ENCODE measurements at places on chromosomes 2 and 18.

- no peak for DNase-seq
Observed at GRCh38 chr18:8140841-8141501, 468.3 kb upstream of the RAB12 start.

GRCh38 chr18:57950542-57950941 lies 93.5 kb upstream of the NEDD4L start:
- DNase-seq: no peak

- no peak for DNase-seq
Observed at GRCh38 chr2:113877711-113878598, 11.9 kb upstream of the ACTR3 start.

DNA sequence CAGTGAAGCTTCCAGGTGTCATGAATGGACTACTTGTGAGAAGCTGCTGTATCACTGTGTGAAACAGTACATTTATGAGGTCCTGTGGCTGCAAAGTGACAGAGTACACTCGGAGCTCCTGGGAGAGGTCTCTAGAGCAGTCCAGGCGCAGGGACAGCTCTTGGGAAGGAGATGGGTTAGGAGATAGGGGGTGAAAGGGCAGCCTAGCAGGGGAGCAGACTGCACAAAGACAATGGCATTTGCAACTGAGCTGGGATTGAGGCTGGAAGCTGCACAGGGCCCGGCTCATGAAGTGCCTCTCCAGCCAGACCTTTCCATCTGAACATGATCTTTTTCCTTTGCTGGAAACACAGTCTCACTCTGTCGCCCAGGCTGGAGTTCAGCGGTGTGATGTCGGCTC lies 83.6 kb downstream of the RHOB start:
- DNase-seq: no peak

- DNase-seq: no peak
Observed at GRCh38 chr18:45462179-45462578, 153.1 kb upstream of the SLC14A2 start.

DNA sequence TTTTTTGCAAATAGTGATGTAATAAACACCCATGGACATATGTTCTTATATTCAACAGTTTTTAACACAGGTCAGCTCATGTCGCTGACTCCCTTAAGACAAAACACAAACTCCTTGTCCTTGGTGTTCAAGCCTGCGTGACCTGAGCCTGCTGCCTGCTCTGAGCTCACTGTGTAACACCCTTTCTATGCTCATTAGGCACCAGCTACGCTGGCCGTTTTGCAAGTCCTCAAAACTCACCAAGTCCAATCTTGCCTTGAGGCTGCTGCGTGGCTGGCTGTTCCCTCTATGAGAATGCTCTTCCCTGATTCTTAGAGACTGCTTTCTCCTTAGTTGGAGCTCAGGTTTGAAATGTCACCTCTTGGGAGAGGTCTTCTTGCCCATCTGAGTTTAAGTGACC lies 100.5 kb upstream of the GLI2 start:
- DNase-seq: no peak

GRCh38 chr2:159110784-159111183 lies 142.3 kb downstream of the TANC1 start:
- DNase-seq: no peak

GRCh38 chr2:109563288-109563687 lies 50.5 kb downstream of the SEPTIN10 start:
- DNase-seq: no peak

GRCh38 chr18:79876497-79876896 lies 75.0 kb downstream of the SLC66A2 start:
- no peak for DNase-seq
